ENCODE measurements at places on chromosomes 3 and 15.

DNA sequence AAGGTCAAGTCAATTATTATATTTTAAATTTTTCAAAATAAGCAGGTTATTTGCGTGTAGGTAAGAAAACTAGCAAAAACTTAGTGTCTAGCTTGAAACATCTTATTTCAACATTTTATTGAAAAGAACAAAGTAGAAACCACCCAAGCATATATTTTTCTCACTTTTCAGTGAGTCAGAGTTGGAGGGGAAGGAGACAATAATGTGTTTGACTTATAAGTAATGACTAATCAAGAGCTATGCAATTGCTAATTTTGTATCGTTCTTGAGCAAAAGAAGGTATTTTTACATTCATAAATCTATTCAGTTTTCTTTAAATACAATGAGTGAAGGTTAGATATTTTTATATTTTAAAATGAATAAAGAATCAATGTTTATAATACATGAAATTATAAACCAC is 54.4 kb upstream of the P2RY1 start:
- DNase-seq: no peak

DNA sequence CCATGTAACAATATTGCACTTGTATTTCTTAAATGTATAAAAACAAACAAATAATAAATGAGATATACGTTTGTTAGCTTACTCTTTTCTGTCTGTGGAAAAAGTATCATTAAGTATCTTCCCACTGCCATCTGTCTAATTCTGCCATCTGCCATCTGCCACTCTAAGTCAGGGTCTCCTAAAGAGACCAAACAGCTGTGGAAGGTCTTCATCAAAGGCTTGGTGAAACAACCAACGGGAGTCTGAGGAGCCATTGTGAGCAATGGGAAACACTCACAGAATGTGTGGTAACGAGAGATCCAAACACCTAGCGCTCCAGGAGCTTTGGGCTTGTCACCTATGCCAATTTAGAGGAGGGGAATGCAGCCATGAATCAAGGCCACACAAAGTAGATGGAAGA is 28.7 kb upstream of the PFN2 start:
- no peak for DNase-seq

DNA sequence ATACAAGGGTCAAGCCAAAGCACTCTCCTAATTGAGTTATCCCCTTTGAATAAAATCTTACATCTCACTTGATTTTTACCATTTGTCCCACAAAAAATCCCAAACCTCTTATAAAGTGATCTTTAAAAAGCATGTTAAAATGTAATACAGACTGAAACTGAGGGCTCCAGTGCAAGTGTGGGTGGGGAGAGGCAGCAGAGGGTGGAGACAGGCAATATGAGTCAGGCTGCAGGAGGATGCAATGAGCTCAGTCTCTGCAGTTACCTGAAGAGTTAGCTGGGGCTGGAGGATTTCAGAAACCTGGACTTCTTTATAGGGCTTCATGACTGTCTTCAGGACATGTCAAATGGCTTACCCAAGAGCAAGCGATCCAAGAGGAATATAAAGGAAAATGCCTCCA is 14.2 kb upstream of the COLQ start:
- peak; percentile 68 for DNase-seq

- DNase-seq: no peak
Measured at GRCh38 chr3:1406250-1406649, 313.4 kb downstream of the CNTN6 start.

DNA sequence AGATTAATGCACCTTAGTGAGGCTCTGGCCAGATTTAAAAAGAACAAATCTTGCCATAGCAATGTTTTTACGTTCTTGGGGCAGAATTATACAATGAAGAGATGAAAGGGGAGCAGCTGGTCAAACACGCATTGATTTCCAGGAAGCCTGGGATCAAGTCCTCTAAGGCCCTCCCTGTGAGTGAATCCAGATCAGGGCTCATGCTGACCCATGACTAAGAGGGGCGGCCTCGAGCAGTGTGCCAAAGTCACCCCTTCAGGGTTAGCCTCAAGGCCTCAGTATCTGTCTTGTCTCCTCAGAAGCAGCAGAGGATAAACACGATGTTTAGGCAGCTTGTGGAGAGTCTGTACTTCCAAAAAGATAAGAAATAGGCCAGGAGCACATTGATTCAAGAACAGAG is 9.3 kb upstream of the RBP1 start:
- DNase-seq: no peak
